ENCODE measurements at places on chromosomes 3 and 15. TPM values are rescaled to one million over a fixed set of nuclear protein-coding genes. Genes with fewer than 3 reads are reported as not detected.

DNA sequence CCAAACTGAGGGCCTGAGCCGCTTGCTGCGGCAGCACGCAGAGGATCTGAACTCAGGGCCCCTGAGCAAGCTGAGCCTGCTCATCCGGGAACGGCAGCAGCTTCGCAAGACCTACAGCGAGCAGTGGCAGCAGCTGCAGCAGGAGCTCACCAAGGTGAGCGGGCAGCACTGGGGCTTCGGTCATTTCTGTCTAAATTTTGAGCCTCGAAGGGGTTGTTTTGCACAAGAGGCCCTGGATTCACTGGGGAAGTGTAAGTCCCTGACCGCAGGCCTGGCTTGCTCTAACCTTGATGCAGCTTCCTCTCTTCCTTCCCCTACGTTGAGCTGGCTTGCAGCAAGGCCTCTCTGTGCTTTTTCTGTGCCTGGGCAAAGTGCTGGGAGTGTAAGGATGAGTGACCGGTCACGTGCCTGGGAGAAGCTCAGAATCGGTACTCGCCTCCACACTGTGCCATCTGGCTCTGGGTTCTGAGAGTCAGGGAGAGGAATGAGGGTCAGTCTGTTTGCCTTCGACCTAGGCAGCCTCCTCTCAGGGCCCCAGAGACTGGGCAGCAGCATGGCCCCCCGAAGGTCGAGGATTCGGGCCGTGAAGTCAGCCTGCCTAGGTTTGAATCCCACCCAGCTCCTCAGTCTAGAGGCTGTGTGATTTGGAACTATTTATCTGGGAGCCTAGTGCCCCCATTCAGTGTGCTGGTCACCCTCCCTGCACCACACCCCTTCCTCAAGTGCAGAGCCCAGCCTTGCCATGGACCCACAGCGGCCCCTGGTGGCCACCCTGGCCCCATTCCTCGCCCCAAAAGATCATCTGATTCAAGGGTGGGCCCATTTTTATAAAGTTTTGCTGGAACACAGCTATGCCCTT, 1.4 kb downstream of the FES start:
- DNase-seq: peak; percentile 36
- H3K4me3 ChIP-seq: peak overlapping the region; percentile 75
- H3K36me3 ChIP-seq: peaks cover 33% of the 10 kb centered on the region
- H3K27ac ChIP-seq: peak overlapping the region; percentile 90

DNA sequence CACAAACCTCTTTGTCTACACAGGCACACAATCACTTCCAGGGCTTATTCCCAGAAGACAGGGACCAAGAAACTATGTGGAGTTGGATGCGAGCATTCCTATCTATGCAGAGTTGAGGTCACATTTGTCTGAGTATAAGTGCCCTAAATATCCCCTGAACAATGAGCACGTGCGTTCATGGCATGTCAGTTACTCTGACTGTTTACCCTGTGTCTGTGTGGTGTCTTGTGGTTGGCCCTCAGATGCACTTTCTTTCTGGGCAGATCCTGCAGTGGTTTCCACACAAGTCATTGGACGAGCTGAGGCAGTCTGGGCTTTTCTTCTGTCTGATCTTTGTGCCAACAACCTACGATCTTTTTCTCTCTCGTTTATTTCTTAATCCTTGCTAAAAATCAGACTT, 134.5 kb downstream of the FBN1 start:
- DNase-seq: no peak
- H3K4me1 ChIP-seq: no peaks in the 10 kb centered on the region
- H3K36me3 ChIP-seq: peaks cover 44% of the 10 kb centered on the region
- H3K27ac ChIP-seq: no peak overlapping the region

DNA sequence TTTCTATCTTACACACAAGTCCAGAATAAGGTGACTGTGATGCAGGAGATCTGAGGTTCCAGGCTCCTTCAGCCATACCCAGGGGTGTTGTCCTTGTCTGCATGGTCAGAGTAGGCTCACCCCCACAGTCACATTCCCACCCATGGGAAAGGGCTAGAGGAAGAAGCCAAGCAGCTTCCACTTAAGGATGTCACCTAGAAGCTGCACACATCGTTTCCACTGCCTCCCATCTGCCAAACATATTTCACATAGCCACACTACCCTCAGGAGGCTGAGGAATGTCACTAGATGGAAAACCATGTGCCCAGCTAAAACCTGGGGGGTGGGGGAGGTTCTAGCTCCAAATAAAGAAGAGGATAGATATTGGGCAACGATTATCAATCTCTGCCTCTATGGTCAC, 58.1 kb downstream of the TMEM39A start:
- no peaks in the 10 kb centered on the region for H3K4me1 ChIP-seq
- H3K4me3 ChIP-seq: no peak overlapping the region
- no peaks in the 10 kb centered on the region for H3K27me3 ChIP-seq
- H3K36me3 ChIP-seq: peaks cover 43% of the 10 kb centered on the region

DNA sequence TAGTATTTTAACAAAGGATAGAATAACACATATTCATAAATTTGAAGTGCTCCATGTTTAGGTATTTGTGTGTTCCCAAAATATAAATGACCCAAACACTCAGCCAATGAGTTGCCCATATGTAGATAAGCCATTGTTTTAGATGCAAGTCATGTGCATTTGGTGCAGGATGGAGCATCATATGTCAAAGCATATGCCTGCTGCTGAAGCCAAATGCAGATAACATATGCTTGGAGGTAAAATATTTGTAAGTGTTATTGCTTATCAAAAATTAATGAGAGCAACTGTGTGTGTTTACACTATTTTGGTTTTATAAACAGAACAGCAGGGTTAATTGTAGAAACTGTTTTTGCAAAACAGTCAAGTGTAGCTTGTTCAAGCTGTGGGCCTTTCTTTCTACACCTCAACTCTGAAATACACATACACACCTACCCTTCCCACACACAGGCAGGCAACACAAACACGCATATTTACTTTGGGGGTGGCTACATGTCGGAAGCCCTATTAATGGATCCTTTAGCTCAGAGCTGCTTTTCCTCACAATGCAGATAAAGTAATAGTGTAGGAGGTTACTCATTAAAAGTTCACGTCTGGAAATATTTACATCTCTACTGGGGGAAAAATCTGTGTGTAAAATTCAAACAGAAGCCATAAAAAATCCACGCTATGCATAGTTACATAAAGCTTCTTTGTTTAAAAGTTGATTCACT, 521.4 kb downstream of the ZNF385D start:
- no peaks in the 10 kb centered on the region for H3K27me3 ChIP-seq
- H3K4me1 ChIP-seq: no peaks in the 10 kb centered on the region
- no peak overlapping the region for H3K4me3 ChIP-seq

DNA sequence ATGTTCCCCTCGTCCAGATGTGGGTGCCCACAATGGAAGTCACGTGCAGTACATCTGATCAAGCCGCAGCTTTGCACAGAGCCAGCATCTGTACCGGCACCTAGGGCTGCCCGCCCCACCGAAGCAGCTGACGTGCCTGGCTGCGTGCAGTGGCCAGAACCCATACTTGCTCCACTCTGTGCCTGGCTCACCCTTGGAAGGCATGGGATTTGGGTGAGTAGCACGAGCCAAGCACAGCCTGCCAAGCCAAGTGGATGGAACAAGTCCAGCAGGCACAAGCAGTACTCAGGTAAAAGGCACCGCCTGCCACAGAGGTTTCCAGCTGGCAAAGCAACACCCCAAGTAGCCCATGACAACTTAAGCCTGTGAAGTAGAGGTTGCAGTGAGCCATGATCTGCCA, 261.3 kb downstream of the TBC1D5 start:
- peak; percentile 16 for DNase-seq
- H3K27ac ChIP-seq: no peak overlapping the region
- H3K4me1 ChIP-seq: no peaks in the 10 kb centered on the region
- no peak overlapping the region for H3K4me3 ChIP-seq
- H3K27me3 ChIP-seq: no peaks in the 10 kb centered on the region

GRCh38 chr3:194447161-194447560, 39.6 kb downstream of the ATP13A3 start:
- no peak for DNase-seq
- peaks cover 72% of the 10 kb centered on the region for H3K36me3 ChIP-seq
- H3K27me3 ChIP-seq: no peaks in the 10 kb centered on the region
- H3K4me3 ChIP-seq: no peak overlapping the region

DNA sequence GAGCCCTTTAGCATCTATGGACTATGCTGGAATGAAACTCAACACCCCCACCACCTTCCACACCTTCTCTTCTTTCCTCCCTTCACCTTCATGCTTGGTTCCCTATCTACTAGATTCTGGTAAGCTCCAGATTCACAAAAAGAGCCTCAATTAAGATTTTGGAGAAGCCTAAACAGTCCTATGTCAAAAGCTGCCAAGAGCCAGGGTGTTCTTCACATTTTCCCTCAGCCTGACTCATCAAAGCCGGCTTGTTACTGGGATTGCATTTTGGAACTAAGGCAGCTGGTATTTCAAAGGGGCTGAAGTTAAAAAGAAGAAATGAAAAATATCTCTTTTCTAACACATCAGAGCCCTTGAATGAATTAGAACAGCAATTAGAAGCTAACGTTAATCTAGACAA, 247.7 kb downstream of the MYRIP start:
- H3K4me3 ChIP-seq: no peak overlapping the region
- no peak for DNase-seq
- no peaks in the 10 kb centered on the region for H3K27me3 ChIP-seq
- no peak overlapping the region for H3K27ac ChIP-seq

DNA sequence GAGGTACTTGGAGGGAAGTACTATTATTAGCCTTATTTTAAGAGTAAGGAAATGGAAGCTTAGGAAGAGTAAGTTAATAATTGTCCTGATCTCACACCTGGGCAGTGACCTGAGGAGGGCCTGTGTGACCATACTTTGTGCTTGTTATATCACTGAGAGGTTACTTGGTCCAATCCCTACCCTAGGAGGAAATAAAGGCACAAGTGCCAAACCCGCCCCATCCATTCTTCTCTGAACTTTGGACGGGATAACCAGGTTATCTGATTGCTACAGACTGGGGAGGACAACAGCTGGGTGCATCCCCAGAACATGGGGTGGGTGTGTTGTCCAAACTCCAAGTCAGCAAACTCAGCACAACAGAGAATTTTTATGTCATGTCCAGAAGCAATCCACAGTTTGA, 77.7 kb upstream of the NR2E3 start:
- H3K4me1 ChIP-seq: no peaks in the 10 kb centered on the region
- no peaks in the 10 kb centered on the region for H3K36me3 ChIP-seq
- H3K27me3 ChIP-seq: no peaks in the 10 kb centered on the region
- H3K4me3 ChIP-seq: no peak overlapping the region
- H3K27ac ChIP-seq: no peak overlapping the region

DNA sequence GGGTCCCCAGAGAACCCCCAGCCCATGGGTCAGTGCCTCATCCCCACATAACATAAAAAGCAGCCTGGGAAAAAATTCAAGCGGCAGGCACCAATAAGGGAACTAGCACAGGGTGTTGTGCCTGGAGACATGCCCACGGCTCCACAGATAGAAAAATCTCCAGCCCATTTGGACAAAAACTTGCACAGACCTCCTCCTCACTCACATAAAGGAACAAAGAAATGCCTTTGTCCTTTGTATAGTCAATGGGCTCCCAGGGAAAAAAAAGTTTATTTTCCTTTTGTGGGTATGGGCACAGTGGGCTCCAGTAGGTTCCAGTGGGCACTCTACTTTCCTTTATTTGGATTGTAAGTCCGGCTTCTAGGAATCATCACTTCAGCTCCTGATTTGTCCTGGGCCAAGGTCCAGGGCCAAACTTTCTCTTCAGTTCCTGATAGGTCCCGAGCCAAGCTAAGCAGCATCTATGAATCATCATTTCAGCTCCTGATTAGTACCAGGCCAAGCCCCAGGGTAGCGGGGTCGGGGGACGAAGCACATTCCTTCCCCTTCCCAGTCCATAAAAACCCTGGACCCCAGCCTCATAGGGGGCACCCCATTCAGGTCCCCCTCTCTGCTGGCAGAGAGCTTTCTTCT, 1.6 kb upstream of the DNAH12 start:
- no peak overlapping the region for H3K4me3 ChIP-seq
- H3K36me3 ChIP-seq: no peaks in the 10 kb centered on the region
- no peak for DNase-seq
- no peaks in the 10 kb centered on the region for H3K27me3 ChIP-seq

- H3K27me3 ChIP-seq: no peaks in the 10 kb centered on the region
- no peak overlapping the region for H3K4me3 ChIP-seq
- H3K27ac ChIP-seq: no peak overlapping the region
- H3K36me3 ChIP-seq: peaks cover 4% of the 10 kb centered on the region
- H3K4me1 ChIP-seq: no peaks in the 10 kb centered on the region
- no peak for DNase-seq
Observed at GRCh38 chr15:73232776-73233175, 136.0 kb downstream of the HCN4 start.

- H3K4me3 ChIP-seq: no peak overlapping the region
- peaks cover 86% of the 10 kb centered on the region for H3K36me3 ChIP-seq
- no peak for DNase-seq
- H3K27ac ChIP-seq: no peak overlapping the region
Observed at GRCh38 chr3:47847801-47848518, 45.0 kb downstream of the DHX30 start.

DNA sequence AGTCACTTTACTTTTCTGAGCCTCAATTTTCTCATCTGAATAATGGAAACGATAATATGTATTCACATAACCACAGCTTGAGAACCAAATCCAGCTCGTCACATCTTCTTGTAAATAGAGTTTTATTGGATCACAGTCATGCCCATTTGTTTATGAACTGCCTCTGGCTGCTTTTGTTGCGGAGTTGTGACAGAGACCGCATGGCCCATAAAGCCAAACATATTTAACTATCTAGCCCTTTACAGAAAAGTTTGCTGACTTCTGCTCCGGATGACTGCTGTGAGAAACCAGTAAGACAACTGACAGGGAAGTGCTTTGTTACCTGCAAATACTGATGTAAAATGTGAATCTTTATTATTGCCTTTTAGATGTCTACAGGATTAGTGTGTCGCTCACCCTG, 216.0 kb downstream of the RORA start:
- no peaks in the 10 kb centered on the region for H3K27me3 ChIP-seq
- no peaks in the 10 kb centered on the region for H3K4me1 ChIP-seq
- no peaks in the 10 kb centered on the region for H3K36me3 ChIP-seq
- H3K27ac ChIP-seq: no peak overlapping the region

DNA sequence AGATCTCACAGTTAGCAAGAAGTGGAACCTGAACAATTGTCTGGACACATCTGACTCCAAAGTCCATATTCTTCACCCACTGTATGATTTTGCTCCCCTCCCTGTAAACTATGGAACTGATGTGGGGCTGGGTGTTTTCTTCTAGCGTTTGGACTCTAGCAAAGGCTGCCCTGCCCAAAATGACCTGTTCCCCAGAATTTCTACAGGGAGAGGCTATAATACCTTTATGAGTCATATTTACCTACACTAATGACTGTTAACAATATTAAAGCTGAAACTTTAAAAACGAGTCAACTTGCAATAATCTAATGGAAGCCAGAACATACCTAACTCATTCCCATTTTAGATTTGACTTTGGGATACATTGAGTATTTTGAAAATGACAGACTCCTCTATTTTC, 531.2 kb upstream of the CFAP20DC start:
- H3K36me3 ChIP-seq: no peaks in the 10 kb centered on the region
- no peaks in the 10 kb centered on the region for H3K4me1 ChIP-seq
- DNase-seq: no peak
- H3K27me3 ChIP-seq: no peaks in the 10 kb centered on the region
- no peak overlapping the region for H3K4me3 ChIP-seq

- peaks cover 10% of the 10 kb centered on the region for H3K36me3 ChIP-seq
- no peaks in the 10 kb centered on the region for H3K4me1 ChIP-seq
- H3K4me3 ChIP-seq: no peak overlapping the region
- no peaks in the 10 kb centered on the region for H3K27me3 ChIP-seq
Observed at GRCh38 chr3:155890671-155891190, 20.3 kb downstream of the GMPS start.

- H3K36me3 ChIP-seq: peaks cover 56% of the 10 kb centered on the region
- H3K4me1 ChIP-seq: no peaks in the 10 kb centered on the region
- DNase-seq: no peak
- H3K27me3 ChIP-seq: no peaks in the 10 kb centered on the region
- no peak overlapping the region for H3K4me3 ChIP-seq
Observed at GRCh38 chr3:57659806-57660439, 33.0 kb downstream of the DENND6A start.

Gene PIERCE2
- total RNA-seq: not detected

Gene CDC25A
- not detected for total RNA-seq
